ENCODE measurements at places on chromosomes 2 and 18. TPM values are rescaled to one million over a fixed set of nuclear protein-coding genes. Genes with fewer than 3 reads are reported as not detected.

DNA sequence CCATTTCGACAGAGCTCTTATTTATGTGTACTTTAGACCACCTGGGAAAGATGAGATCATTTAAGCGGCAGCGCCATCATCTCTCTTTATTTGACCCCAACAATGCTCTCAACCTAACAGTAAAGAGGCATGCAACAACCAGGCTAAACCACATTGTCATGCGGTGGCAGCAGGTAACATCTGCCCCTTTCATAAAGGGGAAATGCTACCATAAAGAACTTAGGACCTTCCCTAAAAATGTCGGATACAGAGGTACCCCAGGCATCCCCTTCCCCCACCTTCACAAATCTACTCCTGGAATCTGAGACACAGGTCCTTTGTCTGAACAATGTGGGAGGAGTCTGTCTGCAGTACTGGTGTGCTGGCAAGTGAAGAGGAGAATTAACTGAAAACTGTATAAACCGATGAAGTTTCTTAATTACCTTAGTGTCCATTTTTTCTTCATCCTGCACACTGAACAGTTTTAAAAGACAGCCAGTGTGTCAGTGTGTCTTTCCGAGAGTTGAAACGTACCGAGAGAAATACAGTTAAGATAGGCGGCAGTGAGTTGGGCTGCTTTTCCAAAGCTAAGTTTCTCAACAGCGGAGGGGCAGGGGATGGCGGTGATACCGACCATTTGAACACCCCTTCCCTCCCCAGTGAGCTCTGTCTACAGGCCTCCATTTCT is 1.9 kb downstream of the MEX3C start:
- peaks cover 32% of the 10 kb centered on the region for H3K4me1 ChIP-seq
- H3K36me3 ChIP-seq, result no peaks in the 10 kb centered on the region
- H3K27me3 ChIP-seq, result no peaks in the 10 kb centered on the region
- peak overlapping the region; percentile 97 for H3K4me3 ChIP-seq

GRCh38 chr18:50518787-50519546 is 40.9 kb upstream of the MAPK4 start:
- H3K27ac ChIP-seq, result no peak overlapping the region
- DNase-seq, result no peak
- no peaks in the 10 kb centered on the region for H3K36me3 ChIP-seq
- no peaks in the 10 kb centered on the region for H3K27me3 ChIP-seq
- no peaks in the 10 kb centered on the region for H3K4me1 ChIP-seq

The MTLN gene
- 106 TPM for total RNA-seq

DNA sequence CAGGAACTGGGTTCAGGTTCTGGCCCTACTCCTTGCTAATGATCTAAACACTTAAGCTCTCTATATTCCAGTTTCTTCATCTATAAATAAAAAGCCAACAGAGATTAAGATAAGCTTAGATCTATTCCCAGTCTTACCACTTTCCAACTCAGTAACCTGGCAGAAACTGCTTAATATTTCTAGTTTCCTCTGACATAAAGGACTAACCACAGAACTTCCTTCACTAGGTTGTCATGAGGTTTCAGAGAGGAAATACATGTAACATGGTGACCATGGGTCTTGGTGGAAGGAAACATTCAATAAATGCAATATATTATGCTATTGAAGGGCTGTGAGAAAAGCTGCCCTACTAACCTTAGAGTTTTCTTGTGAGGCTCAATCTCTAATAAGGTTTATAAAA is 114.4 kb upstream of the PDE1A start:
- no peaks in the 10 kb centered on the region for H3K27me3 ChIP-seq
- no peak overlapping the region for H3K4me3 ChIP-seq
- H3K36me3 ChIP-seq, result no peaks in the 10 kb centered on the region
- no peak for DNase-seq
- no peak overlapping the region for H3K27ac ChIP-seq

The NFE2L2 gene
- total RNA-seq, result 155 TPM

GRCh38 chr2:163800951-163801381 is 65.2 kb upstream of the FIGN start:
- no peaks in the 10 kb centered on the region for H3K27me3 ChIP-seq
- no peak overlapping the region for H3K27ac ChIP-seq
- no peaks in the 10 kb centered on the region for H3K36me3 ChIP-seq
- no peak for DNase-seq
- no peak overlapping the region for H3K4me3 ChIP-seq

The LOXL3 gene
- total RNA-seq, result 24.9 TPM

DNA sequence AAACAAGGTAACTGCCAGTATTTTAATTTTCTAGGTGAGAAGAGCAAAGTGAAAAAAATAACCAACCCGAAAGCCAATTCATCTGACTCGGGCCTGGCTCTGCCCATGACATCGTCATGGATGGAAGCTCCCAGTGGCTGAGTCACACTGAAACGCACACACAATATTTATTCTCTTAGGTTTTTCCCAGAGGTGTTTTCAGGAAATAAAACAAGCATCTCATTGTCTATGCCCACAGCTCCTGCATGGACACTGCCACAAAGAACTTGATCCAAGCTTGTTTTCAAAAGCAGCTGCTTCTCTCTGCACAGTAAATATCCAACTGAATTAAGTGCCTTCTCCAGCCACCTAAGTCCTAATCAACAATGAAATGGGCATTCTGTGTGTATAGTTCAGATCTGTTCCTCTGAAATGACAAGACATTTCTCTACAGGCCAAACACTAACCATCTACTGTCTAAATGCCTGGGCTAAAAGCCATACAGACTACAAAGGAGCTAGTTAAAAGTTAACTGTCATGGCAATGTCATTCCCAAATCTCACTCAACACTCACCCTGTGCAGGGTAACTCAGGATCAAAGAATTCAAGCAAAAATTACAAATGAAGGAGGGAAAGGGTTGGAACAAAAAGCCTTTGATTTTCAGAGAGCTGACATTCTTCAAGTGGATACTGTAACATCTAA is 62.9 kb downstream of the RPL31 start:
- H3K27me3 ChIP-seq, result no peaks in the 10 kb centered on the region
- H3K36me3 ChIP-seq, result no peaks in the 10 kb centered on the region
- H3K27ac ChIP-seq, result no peak overlapping the region
- no peak for DNase-seq
- peaks cover 6% of the 10 kb centered on the region for H3K4me1 ChIP-seq

The SLC8A1 gene
- total RNA-seq, result 13.7 TPM

DNA sequence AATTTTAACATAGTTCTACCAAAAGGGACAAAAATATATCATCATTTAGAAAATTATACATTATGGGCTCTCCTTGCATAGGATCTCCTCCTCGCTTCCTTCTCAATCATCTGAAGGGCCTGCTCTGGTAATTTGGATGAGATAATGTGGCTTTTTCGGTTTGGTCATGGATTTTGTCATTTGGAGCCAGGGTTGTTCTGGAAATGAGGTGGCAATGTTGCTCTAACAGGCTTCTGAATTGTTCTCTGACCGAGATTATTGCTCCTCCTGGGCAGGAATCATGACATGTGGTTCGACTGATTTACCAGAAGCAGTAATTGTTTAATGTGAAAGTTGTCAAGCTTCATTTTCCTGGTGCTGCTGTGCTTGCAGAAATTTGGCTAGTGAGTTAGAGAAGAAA is 194.7 kb upstream of the ERBB4 start:
- H3K4me3 ChIP-seq, result no peak overlapping the region
- H3K36me3 ChIP-seq, result no peaks in the 10 kb centered on the region
- DNase-seq, result no peak
- H3K27me3 ChIP-seq, result no peaks in the 10 kb centered on the region
- peaks cover 5% of the 10 kb centered on the region for H3K4me1 ChIP-seq
- no peak overlapping the region for H3K27ac ChIP-seq

DNA sequence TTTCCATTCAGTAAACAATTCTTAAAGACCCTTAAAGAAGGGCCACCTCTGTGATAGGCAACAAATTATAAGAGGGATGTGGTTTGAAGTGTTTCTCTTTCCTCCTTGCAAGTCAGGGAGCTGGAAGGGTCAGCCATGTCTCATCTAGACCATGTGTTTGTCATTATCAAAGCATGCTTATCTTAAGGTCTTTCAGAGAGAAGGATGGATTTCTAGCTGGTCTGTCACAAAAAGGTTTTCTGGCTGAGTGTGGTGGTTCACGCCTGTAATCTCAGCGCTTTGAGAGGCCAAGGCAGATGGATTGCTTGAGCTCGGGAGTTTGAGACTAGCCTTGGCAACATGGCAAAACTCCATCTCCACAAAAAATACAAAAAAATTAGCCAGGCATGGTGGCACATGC is 59.2 kb upstream of the PEX13 start:
- peaks cover 5% of the 10 kb centered on the region for H3K36me3 ChIP-seq
- H3K27me3 ChIP-seq, result no peaks in the 10 kb centered on the region
- H3K4me1 ChIP-seq, result no peaks in the 10 kb centered on the region
- H3K4me3 ChIP-seq, result no peak overlapping the region
- H3K27ac ChIP-seq, result no peak overlapping the region
- no peak for DNase-seq

The ITGAV gene
- total RNA-seq, result 160 TPM

- H3K27ac ChIP-seq, result peak overlapping the region; percentile 96
- no peak for DNase-seq
- H3K36me3 ChIP-seq, result no peaks in the 10 kb centered on the region
- no peaks in the 10 kb centered on the region for H3K27me3 ChIP-seq
Observed at GRCh38 chr18:79590191-79591031, 89.2 kb upstream of the CTDP1 start.

DNA sequence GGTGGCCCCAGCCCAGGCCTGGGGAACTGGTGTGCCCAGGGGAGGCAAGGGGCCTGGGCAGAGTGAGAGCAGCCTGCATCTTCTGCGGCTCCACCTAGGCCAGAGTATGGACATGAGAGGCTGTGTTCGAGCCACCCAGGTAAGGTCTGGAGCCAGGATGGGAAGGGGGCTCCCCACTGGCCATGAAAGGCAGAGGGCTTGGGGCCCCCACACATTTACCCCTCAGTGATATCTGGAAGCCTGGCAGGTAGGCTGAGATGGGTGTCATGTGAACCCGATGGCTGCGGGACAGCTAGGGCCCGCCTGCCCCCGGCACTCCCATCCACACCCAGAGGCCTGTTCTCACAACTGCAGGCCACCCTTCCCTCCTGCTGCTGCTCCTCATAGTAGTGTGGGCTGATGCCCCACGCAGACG is 13.2 kb downstream of the ADRA2B start:
- H3K27me3 ChIP-seq, result no peaks in the 10 kb centered on the region
- no peaks in the 10 kb centered on the region for H3K36me3 ChIP-seq
- H3K27ac ChIP-seq, result no peak overlapping the region
- peaks cover 3% of the 10 kb centered on the region for H3K4me1 ChIP-seq
- no peak for DNase-seq
- H3K4me3 ChIP-seq, result no peak overlapping the region

GRCh38 chr18:72122103-72122502 is 422.0 kb downstream of the CBLN2 start:
- H3K36me3 ChIP-seq, result no peaks in the 10 kb centered on the region
- H3K27ac ChIP-seq, result no peak overlapping the region
- no peak for DNase-seq
- no peaks in the 10 kb centered on the region for H3K4me1 ChIP-seq
- H3K27me3 ChIP-seq, result no peaks in the 10 kb centered on the region

- H3K36me3 ChIP-seq, result peaks cover 4% of the 10 kb centered on the region
- peak overlapping the region; percentile 95 for H3K4me3 ChIP-seq
- DNase-seq, result no peak
- peak overlapping the region; percentile 82 for H3K27ac ChIP-seq
- H3K4me1 ChIP-seq, result peaks cover 28% of the 10 kb centered on the region
Observed at GRCh38 chr2:32009516-32010256, 1.1 kb downstream of the MEMO1 start.

DNA sequence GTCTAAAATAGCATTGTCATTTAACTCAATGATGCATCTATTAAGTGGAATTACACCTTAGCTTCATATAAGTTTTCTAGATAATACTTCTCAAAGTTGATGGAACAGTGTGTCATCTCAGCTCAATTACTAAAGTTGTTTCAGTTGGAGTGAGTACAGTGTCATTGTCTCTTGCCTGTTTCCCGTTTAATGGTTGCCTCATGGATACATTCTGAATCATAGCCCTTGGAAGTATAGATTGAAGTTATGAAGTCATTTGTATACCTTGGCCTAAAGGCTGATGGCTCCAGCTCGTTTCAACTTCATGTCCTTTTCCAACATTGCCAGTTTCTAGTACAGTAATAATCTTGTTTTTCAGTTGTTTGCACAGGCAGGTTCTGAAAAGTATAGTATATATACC is 130.5 kb upstream of the NOSTRIN start:
- no peaks in the 10 kb centered on the region for H3K4me1 ChIP-seq
- DNase-seq, result no peak
- H3K27me3 ChIP-seq, result no peaks in the 10 kb centered on the region
- no peak overlapping the region for H3K27ac ChIP-seq

The DTNA gene
- 78.4 TPM for total RNA-seq

The NFU1 gene
- total RNA-seq, result 51.6 TPM

DNA sequence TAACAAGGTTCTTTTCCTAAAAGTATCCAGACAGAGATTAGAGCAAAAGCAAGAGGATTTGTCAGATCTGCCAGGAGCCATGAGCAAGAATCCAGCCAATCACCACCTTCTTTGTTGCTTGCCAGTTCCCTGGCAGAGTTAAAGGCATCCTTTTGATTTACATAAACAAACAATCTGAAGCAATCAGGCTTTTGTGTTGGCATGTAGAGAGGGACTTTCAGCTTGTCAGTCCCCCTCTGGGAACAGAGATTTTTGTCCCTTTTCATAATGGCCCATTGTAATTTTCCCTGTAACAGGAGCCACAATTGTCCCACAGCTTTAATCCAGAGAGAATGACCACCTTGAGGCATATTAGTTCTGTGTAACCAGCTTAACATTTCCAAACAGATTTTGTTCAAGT is at the start of gene ERMN:
Gene ERMN, minus strand, starts transcription at position 39 of the 400 bp plus-strand sequence. CDS start 182 bp downstream, outside the sequence.
- H3K27me3 ChIP-seq, result no peaks in the 10 kb centered on the region

- DNase-seq, result no peak
- no peaks in the 10 kb centered on the region for H3K27me3 ChIP-seq
- peak overlapping the region; percentile 96 for H3K27ac ChIP-seq
- H3K4me1 ChIP-seq, result peaks cover 13% of the 10 kb centered on the region
- peak overlapping the region; percentile 95 for H3K4me3 ChIP-seq
Observed at GRCh38 chr2:19349911-19350677, 8.3 kb downstream of the OSR1 start.

DNA sequence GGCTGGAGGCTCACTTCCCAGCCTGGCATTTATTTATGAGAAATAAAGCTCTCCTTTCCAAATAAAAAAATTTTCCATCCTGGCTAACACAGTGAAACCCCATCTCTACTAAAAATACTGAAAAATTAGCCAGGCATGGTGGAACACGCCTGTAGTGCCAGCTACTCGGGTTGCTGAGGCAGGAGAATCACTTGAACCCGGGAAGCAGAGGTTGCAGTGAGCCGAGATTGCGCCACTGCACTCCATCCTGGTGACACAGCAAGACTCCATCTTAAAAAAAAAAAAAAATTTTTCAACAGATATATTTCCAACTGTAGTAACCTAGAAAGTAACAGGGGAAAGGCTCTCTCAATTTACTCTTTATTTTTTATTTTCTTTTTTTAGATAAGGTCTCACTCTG is 6.1 kb upstream of the PCBP1 start:
- no peaks in the 10 kb centered on the region for H3K27me3 ChIP-seq
- peaks cover 38% of the 10 kb centered on the region for H3K4me1 ChIP-seq
- H3K36me3 ChIP-seq, result peaks cover 23% of the 10 kb centered on the region
- DNase-seq, result no peak

Measured in thoracic aorta (tissue), 2 donors.